ENCODE measurements at places on chromosomes 5 and 9. TPM values are rescaled to one million over a fixed set of nuclear protein-coding genes. Genes with fewer than 3 reads are reported as not detected.
A peak's percentile ranks its signal among the peaks of the same experiment; 100 is the strongest.

NIPAL4 gene
- 0.17 TPM for total RNA-seq

DNA sequence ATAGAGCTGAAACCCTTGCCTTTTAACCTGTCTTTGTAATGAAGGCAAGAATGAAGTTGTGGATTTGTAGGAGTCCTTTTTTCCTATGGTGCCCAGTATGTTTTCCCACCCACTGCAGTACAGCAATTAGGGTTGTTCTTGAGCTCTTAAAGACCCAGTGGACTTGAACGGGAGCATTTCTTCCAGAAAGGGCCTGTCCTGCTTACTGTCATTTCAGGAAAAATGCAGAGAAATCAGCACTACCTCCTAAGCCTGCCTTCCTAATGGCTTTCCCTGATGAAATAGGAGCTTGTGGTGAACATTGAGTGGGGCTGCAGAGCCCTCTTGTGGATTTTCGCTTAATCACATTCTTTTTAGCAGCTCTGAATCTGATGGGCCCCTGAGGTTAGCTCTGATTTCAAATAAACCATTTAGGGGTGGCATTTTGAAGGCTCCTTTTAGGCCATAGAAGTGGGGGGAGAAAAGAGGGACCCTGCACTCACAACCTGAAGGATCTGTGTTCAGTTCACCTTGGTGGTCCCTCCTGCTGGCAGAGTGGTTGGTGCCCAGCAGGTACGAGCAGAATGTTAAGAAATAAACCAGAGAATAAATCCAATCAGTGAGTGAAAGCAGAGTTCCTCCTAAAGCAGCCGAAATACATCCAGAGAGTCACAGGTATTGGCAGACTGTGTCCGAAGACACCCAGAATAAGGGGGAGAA lies 188.0 kb upstream of the KLF9 start:
- H3K4me3 ChIP-seq: no peak overlapping the region
- H3K4me1 ChIP-seq: peaks cover 4% of the 10 kb centered on the region
- peak; percentile 91 for DNase-seq
- H3K36me3 ChIP-seq: no peaks in the 10 kb centered on the region
- peak overlapping the region; percentile 59 for H3K27ac ChIP-seq

DNA sequence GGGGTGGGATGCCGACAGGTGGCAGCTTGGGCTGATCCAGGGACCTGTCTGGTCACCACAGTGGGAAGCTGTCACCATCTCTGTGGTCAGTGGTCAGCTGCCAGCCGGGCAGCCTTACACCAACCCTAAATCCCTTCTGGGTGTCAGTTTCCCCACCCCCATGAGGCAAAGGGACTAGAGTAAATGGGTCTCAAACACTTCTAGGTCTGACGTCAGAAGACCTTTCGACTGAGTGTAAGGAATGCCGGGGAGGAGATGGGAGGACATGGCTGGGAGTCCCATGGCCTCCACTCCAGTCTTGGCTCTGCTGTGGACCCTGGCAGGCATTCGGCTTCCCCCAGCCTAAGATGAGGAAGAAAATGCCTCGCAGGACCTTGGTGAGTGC lies 40.3 kb upstream of the SLC25A51 start:
- no peaks in the 10 kb centered on the region for H3K27me3 ChIP-seq
- no peak overlapping the region for H3K4me3 ChIP-seq
- peaks cover 31% of the 10 kb centered on the region for H3K4me1 ChIP-seq
- H3K36me3 ChIP-seq: peaks cover 12% of the 10 kb centered on the region
- H3K27ac ChIP-seq: peak overlapping the region; percentile 69

DNA sequence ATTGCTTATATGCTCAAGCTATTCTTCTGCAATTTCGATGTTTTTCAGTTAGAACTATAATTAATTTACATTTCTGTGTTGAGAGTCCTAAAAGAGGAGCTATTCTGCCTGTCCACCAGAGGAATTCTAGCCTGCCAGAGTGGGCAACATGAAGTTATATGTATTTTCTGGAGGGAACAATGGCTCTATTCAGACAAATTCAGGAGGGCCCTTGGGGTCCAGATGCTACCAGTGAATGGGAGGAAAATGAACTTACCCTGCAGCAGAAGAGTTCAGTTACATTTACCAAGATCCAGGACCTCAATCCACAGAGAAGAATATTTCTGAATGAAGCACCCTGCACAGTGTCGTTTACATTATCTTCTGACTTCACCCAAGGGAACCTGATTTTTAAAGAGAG lies 80.7 kb downstream of the ITGA1 start:
- H3K36me3 ChIP-seq: peaks cover 3% of the 10 kb centered on the region
- no peaks in the 10 kb centered on the region for H3K27me3 ChIP-seq
- DNase-seq: no peak
- no peak overlapping the region for H3K27ac ChIP-seq

DNA sequence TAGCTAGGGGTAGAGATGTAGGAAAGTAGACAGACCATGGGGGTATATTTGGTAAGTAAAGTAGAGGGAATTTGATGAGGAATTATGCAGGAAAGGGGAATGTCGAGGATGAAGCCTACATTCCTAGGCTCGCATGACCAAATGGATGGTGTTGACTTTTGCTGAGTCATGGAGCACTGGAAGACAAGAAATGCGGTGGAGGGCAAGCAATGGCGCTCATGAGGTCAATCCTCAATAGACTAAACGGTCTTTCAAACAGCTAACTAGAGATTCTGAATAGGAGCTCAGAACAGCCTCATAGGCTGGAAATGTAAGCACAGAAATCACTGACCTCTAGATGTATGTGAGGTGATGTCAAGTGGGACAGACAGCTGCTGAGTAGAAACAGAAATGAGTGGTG lies 50.7 kb upstream of the FST start:
- no peaks in the 10 kb centered on the region for H3K27me3 ChIP-seq
- H3K27ac ChIP-seq: no peak overlapping the region
- H3K4me1 ChIP-seq: no peaks in the 10 kb centered on the region
- H3K36me3 ChIP-seq: no peaks in the 10 kb centered on the region

DNA sequence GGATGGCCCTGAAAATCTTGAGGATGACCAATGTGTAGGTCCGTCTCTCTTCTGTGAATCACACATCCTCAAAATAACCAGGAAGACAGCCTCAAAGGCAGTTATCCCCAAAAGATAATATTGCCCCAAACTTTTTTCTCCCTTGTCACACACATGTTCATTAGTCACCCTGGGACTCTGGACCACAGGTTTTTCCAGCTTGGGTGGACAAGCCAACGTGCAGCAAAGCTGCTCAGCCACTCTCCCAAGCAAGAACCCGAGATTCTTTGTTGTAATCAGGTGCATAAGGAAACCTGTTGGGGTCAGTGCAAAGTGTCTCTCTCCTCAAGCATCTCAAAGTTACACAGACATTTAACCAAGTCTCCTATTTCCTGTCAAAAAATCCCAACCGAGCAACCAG lies 196.6 kb downstream of the GNA14 start:
- no peak overlapping the region for H3K27ac ChIP-seq
- H3K4me1 ChIP-seq: no peaks in the 10 kb centered on the region
- no peak overlapping the region for H3K4me3 ChIP-seq

GRCh38 chr5:120225524-120225923 lies 238.6 kb upstream of the PRR16 start:
- no peak overlapping the region for H3K27ac ChIP-seq
- no peaks in the 10 kb centered on the region for H3K4me1 ChIP-seq
- no peaks in the 10 kb centered on the region for H3K36me3 ChIP-seq

GRCh38 chr5:135873831-135874230 lies 21.8 kb downstream of the IL9 start:
- no peaks in the 10 kb centered on the region for H3K27me3 ChIP-seq
- H3K27ac ChIP-seq: no peak overlapping the region
- H3K4me3 ChIP-seq: no peak overlapping the region
- no peaks in the 10 kb centered on the region for H3K36me3 ChIP-seq
- no peak for DNase-seq
- H3K4me1 ChIP-seq: peaks cover 5% of the 10 kb centered on the region

GRCh38 chr9:131358556-131358955 lies 35.3 kb upstream of the PRRC2B start:
- H3K4me1 ChIP-seq: no peaks in the 10 kb centered on the region
- no peaks in the 10 kb centered on the region for H3K27me3 ChIP-seq

DNA sequence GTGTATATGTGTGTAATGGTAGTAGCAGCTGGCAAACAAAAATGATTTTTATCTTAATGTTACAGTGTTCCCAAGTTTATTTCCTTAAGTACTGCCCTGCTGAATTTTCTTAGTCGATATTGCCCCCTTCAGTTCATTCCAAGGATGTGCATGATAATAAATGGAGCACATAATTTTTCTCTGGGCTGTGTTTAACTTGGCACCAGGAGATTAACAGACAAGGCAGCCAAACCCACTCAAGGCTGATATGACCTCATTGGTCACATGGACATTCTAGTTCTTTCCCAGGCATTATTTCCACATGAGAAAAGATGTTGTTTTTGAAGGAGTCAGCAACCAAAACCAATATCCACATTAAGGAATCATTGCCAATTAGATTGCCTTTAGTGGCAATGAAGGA lies 61.8 kb downstream of the COX7C start:
- no peaks in the 10 kb centered on the region for H3K4me1 ChIP-seq
- no peaks in the 10 kb centered on the region for H3K27me3 ChIP-seq
- DNase-seq: peak; percentile 73
- H3K36me3 ChIP-seq: no peaks in the 10 kb centered on the region

GRCh38 chr9:13898957-13899356 lies 415.0 kb downstream of the NFIB start:
- peak; percentile 94 for DNase-seq
- no peak overlapping the region for H3K4me3 ChIP-seq
- no peak overlapping the region for H3K27ac ChIP-seq
- H3K4me1 ChIP-seq: peaks cover 21% of the 10 kb centered on the region
- H3K27me3 ChIP-seq: no peaks in the 10 kb centered on the region
- no peaks in the 10 kb centered on the region for H3K36me3 ChIP-seq

DNA sequence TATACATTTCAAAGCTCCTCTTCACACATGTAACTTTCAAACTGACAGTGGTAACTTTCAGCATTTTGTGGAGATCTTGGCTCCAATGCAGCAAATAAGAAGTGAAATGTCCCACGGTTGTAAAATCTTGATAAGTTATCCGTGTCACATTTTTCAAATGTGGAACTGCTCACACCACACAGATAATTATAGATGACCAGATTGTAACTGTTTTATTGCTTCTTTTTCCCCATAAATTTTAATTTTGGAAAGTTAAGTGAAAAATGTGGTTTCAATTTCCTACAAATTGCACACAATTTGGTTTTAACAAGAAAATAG lies 347.1 kb downstream of the EBF1 start:
- H3K4me3 ChIP-seq: no peak overlapping the region
- DNase-seq: no peak
- no peak overlapping the region for H3K27ac ChIP-seq
- peaks cover 6% of the 10 kb centered on the region for H3K4me1 ChIP-seq
